Activated CD4-positive, alpha-beta T cell treated with anti-CD3 and anti-CD28 coated beads for 4 hours (primary cell): ENCODE measurements at places on chromosomes 12 and 14.

DNA sequence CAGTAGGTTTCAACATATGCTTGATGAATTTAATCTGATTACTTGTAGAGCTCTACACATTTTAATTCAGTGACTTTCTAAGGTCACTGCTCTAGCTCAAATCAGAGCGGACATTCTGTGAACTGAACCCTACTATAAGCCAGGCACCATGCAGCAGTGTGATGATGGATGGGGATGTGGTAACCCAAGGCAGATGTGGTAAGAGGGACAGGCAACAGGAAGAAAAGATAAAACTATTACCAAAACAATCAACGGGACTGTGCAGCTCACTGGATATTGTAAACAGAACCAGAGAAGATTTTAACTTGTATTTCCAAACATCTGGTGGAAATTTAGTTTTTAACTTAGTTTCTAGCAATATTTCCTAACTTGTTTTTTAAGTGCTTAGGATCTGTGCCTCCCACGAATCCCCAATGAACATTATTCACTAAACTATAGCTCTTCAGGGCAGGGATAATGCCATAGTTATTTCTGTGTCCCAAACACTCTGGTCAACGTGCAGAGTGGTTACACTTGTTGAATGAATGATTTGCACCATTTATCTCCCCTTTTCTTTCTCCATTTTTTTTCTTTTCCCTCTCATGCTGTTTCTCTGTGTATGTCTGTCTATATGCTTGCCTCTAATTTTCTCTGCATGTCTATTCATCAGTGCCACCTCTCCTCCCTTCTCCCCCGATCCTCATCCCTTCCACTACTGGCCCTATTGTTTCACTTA is 3.0 kb downstream of the ERO1A start:
- no peak for DNase-seq

DNA sequence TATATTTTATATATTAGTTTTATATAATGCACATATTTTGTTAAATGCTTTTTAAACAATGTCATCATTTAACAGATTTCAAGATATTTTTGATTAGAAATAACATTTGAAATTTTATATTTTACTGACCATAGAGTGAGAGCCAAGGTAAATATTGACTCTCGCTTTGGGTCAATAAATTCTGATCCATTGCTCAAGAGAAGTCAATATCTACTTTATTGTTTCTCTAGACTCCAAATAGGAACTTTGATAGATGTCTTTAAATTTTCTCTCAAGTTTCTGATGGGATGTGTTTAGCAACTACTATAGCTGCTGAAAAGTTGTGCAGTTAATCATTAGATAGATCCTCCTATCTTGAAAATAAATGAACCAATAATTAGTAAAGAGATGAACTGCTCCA is 61.4 kb upstream of the ATXN7L3B start:
- no peak for DNase-seq

GRCh38 chr14:73283608-73284379 is 46.5 kb downstream of the PAPLN start:
- no peak for DNase-seq

DNA sequence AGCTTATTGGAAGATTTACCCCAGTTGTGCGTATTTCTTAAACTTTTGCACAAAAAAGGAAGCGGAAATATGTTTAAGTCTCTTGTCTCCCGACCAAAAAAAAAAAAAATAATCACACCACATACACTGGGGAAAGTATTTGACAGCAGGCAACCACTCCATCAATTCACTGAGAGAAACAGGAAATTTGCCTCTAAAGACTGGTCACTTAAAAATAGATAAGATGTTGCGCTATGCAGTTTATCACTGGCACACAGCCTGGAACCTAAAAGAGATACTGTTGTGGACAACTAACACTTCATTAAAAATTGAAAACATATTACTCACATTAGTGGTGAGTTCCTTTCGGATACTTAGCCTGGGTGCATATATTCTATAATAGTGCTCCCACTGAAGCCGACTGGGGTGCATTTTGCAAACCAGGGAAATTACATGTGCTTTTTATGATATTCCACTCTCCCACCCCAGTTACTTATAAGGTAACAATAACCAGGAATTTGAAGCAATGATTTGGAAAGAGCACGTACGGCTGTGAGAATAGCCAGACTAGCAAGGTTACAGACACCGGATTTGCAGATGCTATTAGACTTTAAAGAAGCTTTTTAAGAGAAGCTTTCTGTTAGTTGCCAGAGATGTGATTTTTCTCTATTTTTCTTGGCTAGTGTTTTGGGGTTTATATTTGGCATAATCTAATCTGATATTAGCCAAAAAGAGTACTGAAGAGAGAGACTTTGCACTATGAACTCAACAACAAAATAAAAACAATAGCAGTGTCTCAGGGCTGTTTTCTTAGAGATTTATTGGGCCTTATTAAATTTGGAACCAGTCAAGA is 311.5 kb downstream of the NOVA1 start:
- DNase-seq = no peak

- no peak for DNase-seq
These were observed 2.6 kb downstream of the RTN1 start for GRCh38 chr14:59868021-59868420.

- DNase-seq = peak; percentile 55
These were observed 24.6 kb upstream of the UBC start for GRCh38 chr12:124939079-124939420.

DNA sequence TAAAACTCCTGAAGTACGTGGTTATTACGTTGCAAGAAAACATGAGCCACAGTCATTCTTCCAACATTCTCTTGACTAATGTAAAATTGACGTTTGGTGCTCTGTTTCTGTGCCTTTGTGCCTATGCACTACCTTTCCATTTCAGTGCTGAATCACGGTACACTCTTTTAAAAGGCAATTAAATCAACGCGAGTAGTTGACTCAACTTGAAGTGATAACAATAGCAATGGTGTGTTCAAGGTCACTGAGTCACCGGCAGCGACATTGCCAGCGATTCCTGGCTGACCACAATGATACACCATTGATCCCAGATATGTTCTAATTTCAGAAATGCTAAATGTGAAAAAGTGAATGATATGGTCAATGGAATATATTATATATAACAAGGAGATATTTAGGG is 17.8 kb downstream of the AK7 start:
- DNase-seq = no peak

- DNase-seq = no peak
These were observed 12.7 kb upstream of the STON2 start for GRCh38 chr14:81412779-81413178.
